Sigmoid colon (tissue), 7 donors: ENCODE measurements at places on chromosomes 6 and 20.

- no peak for DNase-seq
Measured at GRCh38 chr6:154824076-154824475, 90.9 kb downstream of the SCAF8 start.

GRCh38 chr20:12949429-12949980 is 59.3 kb upstream of the SPTLC3 start:
- DNase-seq = no peak

DNA sequence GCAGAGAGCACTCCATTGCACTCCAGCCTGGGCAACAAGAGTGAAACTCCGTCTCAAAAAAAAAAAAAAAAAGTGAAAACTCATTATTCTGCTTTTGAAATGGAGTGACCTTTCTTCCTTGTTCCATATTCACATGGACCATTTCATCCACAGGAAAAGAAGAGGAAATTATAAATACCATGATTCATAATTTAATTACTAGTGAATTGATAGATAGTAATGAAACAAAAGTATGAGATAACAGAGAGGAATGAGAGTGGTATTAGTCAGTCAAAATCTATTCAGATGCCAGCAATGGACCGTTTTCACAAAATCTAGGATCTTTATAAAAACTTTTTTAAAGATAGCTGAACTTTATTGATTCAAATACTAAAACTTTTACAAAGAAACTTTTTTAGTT is 443.1 kb upstream of the FLRT3 start:
- no peak for DNase-seq

GRCh38 chr20:52805296-52805571 is 166.9 kb upstream of the TSHZ2 start:
- DNase-seq = no peak
